ENCODE measurements at places on chromosomes 7 and 10. TPM values are rescaled to one million over a fixed set of nuclear protein-coding genes. Genes with fewer than 3 reads are reported as not detected.
A peak's percentile ranks its signal among the peaks of the same experiment; 100 is the strongest.

GRCh38 chr7:120334475-120334874 lies 61.5 kb downstream of the KCND2 start:
- DNase-seq, result no peak

GPR26 gene
- total RNA-seq, result not detected

GRCh38 chr7:107041097-107041496 lies 3.4 kb upstream of the PRKAR2B start:
- DNase-seq, result no peak

SVOPL gene
- total RNA-seq, result 0.81 TPM

PON3 gene
- 36.4 TPM for total RNA-seq

DNA sequence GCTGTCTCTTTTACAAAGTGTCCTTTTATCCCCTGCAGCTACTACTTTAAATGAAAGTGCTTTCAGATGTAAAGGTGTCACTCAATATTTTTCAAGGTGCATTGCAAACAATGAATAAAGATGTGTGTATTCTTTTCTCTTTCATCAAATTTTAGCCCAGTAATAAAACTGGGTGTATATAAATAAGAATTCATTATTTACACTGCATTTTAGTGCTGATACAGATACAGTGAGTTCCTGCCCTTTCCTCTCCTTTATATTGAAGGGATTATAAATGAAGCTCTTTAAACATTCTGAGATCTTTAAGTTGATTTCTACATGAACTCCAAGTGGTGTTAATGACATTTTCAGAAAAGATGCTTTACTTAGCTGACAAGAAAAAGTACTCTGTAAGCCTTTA lies 517.5 kb downstream of the PHTF2 start:
- no peak for DNase-seq

- no peak for DNase-seq
Measured at GRCh38 chr10:50438049-50438936, 185.5 kb downstream of the SGMS1 start.

GRCh38 chr7:132492823-132493445 lies 83.3 kb downstream of the PLXNA4 start:
- no peak for DNase-seq

SFTPD gene
- 780 TPM for total RNA-seq

DNA sequence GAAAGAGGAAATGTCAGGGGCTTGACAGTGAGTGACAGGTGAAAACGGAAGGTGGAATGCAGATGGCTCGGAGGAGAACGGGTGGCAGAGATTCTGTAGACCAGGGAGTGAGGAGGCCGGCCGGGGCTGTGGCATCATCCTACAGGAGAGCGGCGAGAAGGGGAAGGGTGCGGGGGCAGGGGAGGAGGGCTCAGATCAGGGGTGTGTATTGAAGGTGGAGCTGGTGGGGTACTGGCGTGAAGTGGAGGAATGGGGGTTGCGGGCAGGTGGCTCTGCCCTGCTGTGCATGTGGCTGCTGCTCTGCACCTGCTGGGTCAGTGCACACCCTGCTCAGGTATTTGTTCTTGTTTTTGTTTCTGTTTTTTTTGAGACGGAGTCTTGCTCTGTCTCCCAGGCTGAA lies 470.8 kb upstream of the FOXK1 start:
- peak; percentile 57 for DNase-seq

DNA sequence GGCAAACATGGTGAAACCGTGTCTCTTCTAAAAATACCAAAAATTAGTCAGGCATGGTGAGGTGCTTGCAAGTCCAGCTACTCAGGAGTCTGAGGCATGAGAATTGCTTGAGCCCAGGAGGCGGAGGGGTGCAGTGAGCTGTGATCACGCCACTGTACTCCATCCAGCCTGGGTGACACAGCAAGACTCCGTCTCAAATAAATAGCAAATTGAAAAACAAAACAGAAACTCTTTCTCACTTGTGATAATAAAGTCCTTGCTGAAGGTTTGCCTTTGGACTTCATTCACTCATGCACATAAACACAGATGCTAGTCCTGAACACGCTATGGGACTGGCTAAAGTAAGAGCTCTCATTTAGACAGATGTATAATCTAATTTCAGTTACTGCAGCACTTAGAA lies 37.6 kb downstream of the ANK3 start:
- DNase-seq, result no peak

DNA sequence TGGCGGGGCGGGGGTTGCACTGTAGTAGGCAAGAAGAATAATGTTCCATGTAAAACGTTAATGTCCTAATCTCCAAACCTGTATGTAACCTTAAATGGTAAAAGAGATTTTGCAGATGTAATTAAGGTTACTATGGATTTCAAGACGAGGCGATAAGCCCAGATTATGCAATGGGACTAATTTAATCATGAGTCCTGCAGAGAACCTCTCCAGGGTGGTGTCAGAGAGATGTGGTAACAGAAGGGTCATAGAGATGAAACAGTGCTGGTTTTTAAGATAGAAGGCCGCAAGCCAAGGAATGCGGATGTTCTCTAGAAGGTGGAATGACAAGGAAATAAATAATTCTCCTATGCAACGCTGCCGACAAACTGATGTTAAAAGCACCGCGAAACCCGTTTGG lies 57.1 kb downstream of the UBE3C start:
- no peak for DNase-seq

LRRD1 gene
- not detected for total RNA-seq

- no peak for DNase-seq
Measured at GRCh38 chr10:23291551-23292334, 52.9 kb downstream of the C10orf67 start.

GRCh38 chr10:124939290-124939689 lies 2.6 kb upstream of the ZRANB1 start:
- no peak for DNase-seq

BMPER gene
- total RNA-seq, result 10.0 TPM

BLNK gene
- total RNA-seq, result 8.8 TPM

GRCh38 chr10:51789903-51790302 lies 90.5 kb upstream of the CSTF2T start:
- DNase-seq, result no peak

GRCh38 chr7:156747718-156748117 lies 107.1 kb downstream of the RNF32 start:
- no peak for DNase-seq

GRCh38 chr10:100053686-100054460 lies 27.8 kb downstream of the CPN1 start:
- DNase-seq, result no peak

DNA sequence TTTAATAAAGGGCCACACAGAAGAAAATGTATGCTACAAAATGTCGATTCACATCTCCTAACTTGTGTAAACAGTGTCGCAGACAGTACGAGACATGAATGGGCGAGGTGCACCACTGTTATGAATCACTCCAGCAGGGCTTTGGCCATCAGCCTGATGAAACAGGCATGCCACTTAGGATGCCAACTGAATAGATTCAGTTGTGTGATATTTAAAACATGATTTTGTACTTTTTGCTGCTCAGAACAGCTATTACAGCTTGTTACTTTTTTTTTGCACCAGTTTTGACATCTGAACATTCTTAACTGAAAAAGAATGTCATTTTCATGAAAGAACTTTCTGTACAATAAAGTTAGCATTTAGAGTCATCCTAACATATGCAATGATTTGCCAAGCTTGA lies 138.1 kb downstream of the VTI1A start:
- DNase-seq, result no peak

Measured in upper lobe of right lung (tissue), 1 donor.